ENCODE measurements at places on chromosomes 12 and 14.
A peak's percentile ranks its signal among the peaks of the same experiment; 100 is the strongest.

GRCh38 chr14:68124979-68125731 lies 305.6 kb downstream of the RAD51B start:
- no peak for DNase-seq

GRCh38 chr12:95099270-95099790 lies 25.9 kb upstream of the NR2C1 start:
- DNase-seq, result no peak

GRCh38 chr14:58119381-58119780 lies 32.6 kb downstream of the ARMH4 start:
- no peak for DNase-seq

GRCh38 chr12:96327346-96327745 lies 72.9 kb downstream of the CDK17 start:
- no peak for DNase-seq

DNA sequence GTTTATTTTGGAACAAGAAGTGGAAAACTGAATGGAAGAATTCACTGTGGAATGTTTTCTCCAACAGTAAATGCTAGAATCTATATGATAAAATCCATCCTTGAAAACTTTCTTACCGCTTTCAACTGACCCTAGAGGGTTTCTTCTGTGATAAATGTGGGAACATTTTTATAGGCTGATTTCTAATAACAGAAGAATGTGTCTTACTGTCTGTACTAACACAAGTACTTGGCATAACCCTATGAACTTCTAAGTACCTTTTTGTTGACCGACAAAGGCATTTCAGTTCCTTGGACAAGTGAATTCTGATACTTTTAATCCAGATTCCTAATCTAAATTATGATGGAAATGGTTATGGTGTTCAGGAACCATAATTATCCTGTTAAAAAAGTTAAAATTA lies 1109.7 kb upstream of the FLRT2 start:
- DNase-seq, result no peak

GRCh38 chr14:22039938-22040780 lies 366.5 kb upstream of the OR4E1 start:
- DNase-seq, result no peak

DNA sequence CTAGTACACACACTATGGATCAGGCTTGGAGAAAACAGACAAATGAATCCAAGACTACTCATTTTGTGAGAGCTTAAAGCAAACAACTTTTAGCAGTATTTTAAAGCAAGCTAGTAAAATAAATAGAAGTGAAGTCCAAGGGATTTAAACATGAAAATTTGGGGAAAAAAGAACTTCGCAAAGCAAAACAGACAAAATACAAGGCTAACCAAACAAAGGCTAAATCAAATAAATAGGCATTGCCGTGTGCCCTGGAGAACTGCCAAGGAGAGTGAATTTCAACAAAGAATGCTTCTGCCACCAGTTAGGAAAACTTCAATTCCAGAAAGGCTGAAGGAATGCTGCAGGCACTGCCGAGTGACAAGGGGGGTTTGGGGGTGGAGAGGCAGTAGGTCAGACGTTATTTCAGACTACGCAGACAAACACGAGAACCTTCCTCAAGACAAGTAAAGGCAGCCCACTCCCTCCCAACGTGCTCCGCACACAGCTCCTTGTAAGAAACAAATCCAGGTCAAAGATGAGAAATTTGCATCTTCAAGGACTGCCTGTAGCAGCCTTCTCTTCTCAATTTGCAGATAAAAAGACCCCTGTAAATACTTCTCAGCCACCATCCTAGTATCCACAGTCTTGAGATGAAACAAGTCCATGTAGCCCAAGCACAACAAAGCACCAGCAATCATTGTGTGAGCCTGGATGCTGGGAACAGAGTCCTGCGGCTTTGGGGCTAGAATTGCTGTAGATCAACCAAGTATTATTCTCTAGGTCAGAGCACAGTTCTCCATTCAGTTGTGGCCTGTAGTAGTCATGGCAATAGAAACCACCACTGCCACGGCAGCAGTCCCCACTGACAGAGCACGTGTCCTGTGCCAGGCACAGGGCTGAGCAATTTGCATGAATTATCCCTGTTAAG lies 43.3 kb downstream of the EFCAB11 start:
- DNase-seq, result peak; percentile 57

GRCh38 chr12:52606581-52607218 lies 5.4 kb upstream of the KRT72 start:
- no peak for DNase-seq

DNA sequence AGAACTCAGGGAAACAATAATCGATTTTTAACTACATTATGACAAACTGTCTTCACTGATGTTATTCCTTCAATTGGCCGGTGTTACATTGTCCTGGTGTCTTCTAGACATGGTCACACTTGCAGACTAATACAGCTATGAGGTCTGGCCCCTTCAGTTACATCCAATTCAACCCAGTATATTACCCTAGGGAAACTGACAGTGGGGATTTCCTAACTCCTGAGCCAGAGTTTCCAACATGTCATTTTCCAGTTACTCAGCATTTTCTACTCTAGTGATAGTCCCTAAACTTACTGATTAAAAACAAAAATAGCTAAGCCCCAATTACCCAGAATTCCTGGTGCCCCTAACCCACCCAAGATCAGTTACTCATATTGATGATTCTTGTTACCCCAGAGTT lies 21.1 kb downstream of the IFNG start:
- no peak for DNase-seq

GRCh38 chr14:70653662-70654061 lies 11.9 kb downstream of the TTC9 start:
- no peak for DNase-seq

- DNase-seq, result no peak
Measured at GRCh38 chr12:130879212-130879686, 7.4 kb downstream of the RAN start.

DNA sequence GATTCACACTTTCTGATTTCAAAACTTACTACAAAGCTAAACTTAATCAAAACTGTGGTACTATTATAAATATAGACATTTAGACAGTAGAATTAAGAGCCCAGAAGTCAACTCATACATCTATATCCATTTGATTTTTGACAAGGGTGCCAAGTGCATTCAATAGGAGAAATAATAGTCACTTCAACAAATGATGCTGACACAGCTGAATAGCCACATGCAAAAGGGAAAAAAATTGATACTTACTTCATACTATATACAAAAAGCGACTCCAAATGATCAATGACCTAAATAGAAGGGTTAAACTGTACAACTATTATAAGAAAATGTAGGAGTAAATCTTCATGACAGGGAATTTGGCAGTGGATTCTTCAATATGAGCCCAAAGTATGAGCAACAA lies 40.7 kb upstream of the SYT10 start:
- DNase-seq, result no peak

- no peak for DNase-seq
Measured at GRCh38 chr14:92953526-92953925, 30.6 kb downstream of the CHGA start.

DNA sequence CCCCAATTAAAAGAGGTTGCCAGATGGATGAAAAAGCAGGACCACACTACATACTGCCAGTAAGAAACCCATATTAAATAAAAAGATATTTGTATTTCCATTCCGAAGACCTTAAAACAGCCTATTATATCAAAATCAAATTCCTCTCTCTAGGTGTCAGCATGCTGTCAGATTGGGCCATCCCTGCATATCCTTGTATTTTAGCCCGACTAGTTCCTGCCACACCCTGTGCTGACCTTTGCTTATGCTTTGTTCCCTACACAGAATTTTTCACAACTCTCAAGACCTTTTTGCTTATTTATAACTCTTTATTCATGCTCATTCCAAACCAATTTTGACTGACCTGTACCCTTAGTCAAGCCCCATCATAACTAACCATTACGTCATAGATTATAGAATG lies 12.8 kb downstream of the GSKIP start:
- no peak for DNase-seq

GRCh38 chr12:26205941-26206340 lies 10.6 kb downstream of the SSPN start:
- DNase-seq, result no peak

DNA sequence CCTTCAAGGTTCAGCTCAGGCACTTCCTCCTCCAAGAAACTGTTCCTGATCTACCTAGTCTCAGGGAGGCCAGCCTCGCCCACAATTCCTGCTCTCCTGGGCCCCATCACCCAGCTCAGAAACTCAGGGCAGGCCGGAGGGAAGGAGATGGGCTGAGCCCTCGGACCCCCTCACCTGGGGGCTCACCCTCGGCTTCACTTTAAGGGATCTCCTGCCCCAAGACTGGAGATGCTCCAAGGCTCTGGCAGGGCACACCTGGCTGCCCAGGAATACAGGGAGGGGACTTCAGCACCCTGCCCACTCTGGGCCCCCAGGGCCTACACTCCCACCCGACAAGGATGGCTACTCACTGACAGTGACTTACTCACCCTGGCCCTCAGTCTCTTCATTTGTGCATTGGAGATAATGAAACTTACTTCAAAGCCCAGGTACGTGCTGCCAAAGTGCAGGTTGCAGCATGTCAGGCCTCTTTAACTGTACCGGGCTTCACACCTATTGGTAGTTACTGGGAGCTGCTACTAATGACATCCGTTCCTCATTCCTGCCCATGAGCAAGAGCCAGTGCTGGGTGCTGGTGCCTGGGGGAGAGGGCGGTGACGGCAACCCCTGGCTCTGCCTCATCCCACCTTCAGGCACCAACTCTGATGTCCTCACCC lies 21.0 kb upstream of the PPP1R13B start:
- DNase-seq, result no peak

- DNase-seq, result peak; percentile 76
Measured at GRCh38 chr12:66061557-66062289, 68.8 kb downstream of the LLPH start.

DNA sequence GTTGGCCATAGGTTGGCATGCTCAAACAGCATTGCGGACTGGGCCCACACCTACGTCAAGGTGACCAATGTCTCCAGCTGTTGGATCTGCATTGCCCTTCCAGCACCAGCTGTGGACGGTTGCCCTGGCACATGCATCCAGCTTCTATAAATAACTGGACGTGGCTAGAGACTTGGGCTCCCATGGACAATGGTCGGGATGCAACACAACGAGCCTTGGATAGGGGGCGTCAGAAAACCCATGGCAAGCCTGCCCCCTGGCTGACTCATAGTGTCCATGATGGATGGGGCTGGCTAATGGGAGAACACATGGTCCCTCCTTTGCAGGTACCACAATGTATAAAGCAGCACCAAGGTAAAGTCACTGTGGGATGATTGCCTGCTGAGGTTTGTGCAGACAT lies 331.6 kb upstream of the FAR2 start:
- DNase-seq, result no peak

DNA sequence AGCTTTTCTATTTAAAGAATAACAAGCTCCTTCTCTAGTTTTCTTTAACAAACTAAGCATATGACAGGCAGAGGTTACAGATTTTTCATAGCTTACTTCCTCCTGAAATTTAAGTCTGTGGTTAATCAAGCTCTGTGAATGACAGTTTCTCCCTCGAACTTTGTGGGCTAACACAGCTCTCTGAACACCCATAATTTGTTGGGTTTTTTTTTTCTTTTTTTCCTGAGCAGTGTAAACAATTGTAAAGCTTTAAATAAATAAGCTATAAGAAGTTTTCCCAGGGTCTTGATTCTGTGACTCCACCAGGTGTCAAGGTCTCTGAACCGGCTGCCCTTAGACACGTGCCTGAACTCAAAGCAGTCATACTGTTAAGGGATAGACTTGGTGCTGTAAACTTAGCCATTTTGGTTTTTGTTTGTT lies 128.1 kb upstream of the AMIGO2 start:
- DNase-seq, result no peak

DNA sequence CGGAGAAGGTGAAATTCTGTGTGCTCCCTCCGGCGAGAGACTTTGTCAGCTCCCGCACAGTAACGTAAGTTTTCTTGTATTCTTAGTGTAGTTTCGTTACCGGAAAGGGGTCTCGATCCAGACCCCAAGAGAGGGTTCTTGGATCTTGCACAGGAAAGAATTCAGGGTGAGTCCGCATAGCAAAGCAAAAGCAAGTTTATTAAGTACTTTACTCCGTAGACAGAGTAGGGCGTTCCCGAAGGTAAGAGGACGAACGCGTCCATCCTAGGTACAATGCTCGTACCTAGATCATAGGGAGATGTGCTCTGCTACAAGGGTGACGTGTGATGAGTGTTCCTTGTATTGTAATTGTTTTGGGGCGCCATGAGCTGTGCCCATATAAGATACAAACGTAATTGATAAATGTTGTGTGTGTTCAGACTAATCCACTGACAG lies 293 bp downstream of the IFI27L1 start:
- no peak for DNase-seq

GRCh38 chr14:61812347-61813095 lies 50.3 kb downstream of the SNAPC1 start:
- DNase-seq, result no peak

- DNase-seq, result no peak
Measured at GRCh38 chr14:72917094-72917802, 9.0 kb upstream of the DCAF4 start.

GRCh38 chr12:122880668-122881067 lies 15.3 kb downstream of the VPS37B start:
- DNase-seq, result no peak

DNA sequence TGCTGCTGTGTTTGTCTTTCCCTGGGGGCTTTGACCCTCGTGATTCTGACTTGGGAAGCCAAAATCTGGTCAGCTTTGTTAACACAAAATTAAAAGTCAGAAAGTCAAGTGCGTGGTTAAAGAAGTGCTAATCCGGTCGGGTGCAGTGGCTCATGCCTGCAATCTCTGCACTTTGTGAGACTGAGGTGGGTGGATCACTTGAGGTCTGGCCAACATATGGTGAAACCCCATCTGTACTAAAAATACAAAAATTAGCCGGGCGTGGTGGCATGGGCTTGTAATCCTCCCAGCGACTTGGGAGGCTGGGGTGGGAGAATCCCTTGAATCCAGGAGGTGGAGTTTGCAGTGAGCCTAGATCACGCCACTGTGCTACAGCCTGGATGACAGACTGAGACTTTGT lies 844.6 kb downstream of the VRK1 start:
- no peak for DNase-seq

All from iPS DF 19.7 (cell line).